ENCODE measurements at places on chromosomes 1 and 21.

DNA sequence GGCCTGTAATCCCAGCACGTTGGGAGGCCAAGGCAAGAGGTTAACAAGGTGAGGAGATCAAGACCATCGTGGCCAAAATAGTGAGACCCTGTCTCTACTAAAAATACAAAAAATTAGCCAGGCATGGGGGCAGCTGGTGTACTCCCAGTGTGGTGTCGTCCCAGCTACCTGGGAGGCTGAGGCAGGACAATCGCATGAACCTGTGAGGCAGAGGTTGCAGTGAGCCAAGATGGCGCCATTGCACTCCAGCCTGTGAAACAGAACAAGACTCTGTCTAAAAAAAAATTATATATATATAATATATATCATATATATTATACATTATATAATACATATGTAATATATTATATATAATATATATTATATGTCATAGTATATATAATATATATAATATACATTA, 249.2 kb upstream of the TPTE start:
- DNase-seq = no peak

GRCh38 chr1:23167353-23168078, 1.1 kb downstream of the LUZP1 start:
- no peak for DNase-seq

GRCh38 chr1:36349241-36349671, 25.8 kb upstream of the EVA1B start:
- no peak for DNase-seq

GRCh38 chr1:207397525-207397926, 56.6 kb upstream of the CR2 start:
- DNase-seq = no peak

GRCh38 chr1:46223472-46223943, 20.4 kb downstream of the LURAP1 start:
- DNase-seq = no peak

DNA sequence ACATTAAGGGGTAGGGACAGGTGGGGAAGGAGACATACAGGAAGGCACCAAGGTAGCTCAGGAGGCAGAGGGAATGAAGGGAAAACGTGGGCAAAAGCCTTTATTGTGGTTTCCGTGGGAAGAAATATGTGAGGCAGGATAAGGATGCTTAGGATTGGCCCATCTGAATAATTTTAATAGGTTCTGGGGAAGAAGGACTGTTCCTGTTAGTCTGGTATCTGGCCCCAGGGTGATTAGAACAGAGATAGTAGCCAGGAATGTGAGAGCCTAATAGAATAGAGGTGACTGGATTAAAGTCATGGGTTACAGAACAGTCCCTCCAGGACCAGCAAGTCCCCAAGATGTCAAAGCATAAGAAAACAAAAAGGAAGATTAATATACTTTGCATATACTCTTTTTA, 545.2 kb upstream of the CAMK1G start:
- DNase-seq = no peak

Measured in cortex of kidney (tissue), 1 donor.